HCEC 1CT (cell line): ENCODE measurements at places on chromosomes 5 and 9.

DNA sequence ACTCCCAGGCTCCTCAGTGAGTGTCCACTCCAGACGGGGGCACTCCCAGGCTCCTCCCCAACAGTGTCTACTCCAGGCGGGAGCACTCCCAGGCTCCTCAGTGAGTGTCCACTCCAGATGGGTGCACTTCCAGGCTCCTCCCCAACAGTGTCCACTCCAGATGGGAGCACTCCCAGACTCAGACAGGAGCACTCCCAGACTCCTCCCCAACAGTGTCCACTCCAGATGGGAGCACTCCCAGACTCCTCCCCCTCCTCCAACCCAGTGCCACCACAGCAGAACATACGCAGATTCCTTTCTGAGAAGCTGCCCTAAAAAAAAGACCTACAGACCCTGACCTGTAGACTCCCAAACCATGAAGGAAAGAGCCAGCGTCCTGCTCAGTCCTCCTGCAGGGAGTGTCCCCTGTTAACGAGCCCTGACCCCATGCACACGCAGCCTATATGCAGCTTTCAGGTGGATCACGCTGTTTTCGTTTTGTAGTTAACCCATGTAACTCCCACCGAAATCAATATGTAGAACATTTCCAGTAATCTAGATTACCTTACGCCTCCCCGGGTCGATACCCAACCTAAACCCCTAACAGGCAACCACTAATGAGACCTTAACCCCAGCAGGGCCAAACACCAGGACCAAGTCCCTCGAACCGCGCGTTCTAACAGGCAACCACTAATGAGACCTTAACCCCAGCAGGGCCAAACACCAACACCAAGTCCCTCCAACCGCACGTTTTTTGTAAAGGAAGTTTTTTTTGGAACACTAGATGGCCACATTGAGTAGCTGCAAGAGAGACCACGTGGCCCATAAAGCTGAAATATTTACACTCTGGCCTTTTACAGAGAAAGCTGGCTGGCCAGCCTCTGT, 15.7 kb downstream of the PNPLA7 start:
- DNase-seq = peak; percentile 72

DNA sequence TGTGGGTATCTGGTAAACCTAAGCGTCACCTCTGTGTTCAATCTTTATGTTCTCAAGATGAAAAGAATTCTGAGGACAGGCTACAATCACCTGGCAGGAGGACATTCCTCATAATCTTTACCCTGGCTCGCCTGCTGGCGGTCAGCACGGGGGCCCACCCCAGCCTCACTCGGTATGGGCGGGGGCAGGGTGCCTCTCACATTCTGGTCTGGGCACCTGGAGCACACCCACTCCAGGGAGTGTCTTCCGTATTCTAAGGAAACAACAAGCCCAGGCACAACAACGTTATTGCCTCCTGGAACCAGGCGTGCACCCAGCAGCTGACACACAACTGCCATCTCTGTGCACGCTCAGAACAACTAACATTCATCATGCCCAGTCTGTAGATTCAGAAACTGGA, 179.8 kb downstream of the ROR2 start:
- no peak for DNase-seq

DNA sequence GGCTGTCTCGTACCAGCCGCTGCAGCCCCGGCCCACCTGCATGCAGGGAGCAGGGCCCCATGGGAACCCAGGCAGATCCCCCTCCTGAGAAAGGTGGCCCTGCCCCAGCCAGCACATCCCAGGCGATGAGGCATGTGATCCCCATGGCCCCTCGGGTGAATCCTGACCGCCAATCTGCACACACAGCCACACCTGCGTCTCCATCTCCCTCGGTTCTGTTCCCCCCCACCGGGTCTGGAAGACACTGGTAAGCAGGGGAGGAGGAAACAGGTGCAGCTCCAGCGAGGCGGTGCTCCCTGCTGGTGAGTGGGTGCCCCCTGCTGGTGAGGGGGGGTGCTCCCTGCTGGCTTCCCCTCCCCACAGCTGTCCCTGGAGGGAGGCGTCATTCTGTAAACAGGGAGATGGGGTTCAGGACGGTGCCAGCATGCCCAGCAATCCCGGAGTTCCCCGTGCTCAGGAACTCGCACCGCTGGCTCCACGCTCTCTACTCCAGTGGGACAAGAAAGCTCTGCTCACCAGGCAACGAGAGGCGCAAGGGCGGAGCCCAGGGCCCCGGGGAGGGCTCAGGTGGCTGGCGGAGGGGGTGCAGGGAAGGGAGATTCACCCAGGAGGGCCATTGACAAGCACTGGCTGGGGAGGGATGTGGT, 28.4 kb upstream of the SLC12A7 start:
- no peak for DNase-seq

DNA sequence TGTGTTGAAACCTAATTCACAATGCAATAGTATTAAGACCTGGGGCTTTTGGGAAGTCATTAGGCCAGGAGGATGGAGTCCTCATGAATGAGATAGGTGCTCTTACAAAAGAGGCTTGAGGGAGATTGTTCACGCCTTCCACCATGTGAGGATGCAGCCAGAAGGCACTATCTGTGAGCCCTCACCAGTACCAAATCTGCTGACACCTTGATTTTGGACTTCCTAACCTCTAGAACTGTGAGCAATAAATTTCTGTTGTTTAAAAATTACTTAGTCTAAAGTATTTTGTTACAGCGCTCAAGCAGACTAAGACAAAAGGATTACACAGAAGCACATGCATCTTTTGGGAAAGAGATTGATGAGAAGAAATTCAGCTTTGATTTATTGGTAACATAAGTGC, 232.9 kb upstream of the NR4A3 start:
- no peak for DNase-seq

DNA sequence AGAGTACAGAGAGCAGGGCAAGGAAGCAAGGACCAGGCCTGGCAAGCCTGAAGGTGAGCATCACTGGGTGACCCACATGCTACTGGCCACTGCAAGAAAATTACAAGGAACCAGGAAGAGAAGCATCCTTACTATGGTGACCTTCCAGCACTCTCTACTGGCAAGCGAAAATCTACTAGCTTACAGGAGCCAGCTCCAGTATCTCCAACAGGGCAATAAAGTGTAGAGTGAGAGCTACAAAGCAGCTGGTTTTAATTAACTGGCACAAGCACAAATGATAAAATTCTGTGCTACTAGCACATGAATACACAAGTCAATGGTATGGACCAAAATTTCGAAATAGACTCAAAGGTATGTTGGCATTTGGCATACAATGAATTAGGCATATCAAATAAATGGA, 113.3 kb upstream of the CAST start:
- no peak for DNase-seq
